ENCODE measurements at places on chromosomes 13 and 19. TPM values are rescaled to one million over a fixed set of nuclear protein-coding genes. Genes with fewer than 3 reads are reported as not detected.

ATP1A3 gene
- total RNA-seq, result 34.2 TPM

DNA sequence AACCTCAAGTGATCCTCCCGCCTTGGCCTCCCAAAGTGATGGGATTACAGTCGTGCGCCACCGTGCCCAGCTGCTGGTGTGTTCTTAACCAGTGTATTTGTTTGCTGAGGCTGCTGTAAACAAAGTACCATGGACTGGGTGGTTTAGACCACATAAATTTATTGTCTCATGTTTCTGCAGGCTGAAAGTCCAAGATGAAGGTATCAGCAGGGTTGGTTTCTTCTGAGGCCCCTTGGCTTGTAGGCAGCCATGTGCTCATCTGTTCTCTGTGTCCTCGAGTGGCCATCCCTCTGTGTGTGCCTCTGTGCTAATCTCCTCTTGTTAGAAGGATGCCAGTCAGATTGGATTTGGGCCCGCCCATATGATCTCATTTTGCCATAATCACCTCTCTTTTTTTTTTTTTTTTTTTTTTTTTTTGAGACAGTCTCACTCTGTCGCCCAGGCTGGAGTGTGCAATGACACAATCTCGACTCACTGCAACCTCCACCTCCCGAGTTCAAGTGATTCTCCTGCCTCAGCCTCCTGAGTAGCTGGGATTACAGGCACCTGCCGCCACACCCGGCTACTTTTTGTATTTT is 31.8 kb downstream of the PEX11G start:
- no peaks in the 10 kb centered on the region for H3K27me3 ChIP-seq
- no peak overlapping the region for H3K4me3 ChIP-seq
- no peak overlapping the region for H3K27ac ChIP-seq
- no peaks in the 10 kb centered on the region for H3K4me1 ChIP-seq
- H3K36me3 ChIP-seq, result peaks cover 55% of the 10 kb centered on the region
- no peak for DNase-seq

DNA sequence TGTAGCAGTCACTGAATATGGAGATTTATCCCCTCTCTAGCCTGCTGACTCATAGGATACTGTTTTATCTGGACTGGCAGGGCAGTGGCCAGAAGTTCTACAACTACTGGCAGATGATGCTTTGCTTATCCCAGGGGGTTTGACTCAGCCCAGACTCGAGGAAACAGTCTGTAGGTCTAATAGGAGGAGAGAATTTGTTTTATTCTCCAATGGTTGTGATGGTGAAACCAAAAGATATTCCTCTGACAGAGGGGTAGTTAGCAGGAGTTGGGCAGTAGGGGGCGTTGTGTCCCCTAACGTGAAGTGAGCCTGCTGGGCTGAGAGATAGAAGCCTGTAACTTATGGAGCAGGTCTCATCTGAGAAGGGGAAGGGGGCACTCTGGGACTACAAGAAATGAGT is 74.9 kb downstream of the WTIP start:
- H3K4me1 ChIP-seq, result peaks cover 10% of the 10 kb centered on the region
- DNase-seq, result peak; percentile 77
- no peak overlapping the region for H3K4me3 ChIP-seq
- no peaks in the 10 kb centered on the region for H3K36me3 ChIP-seq
- no peak overlapping the region for H3K27ac ChIP-seq
- H3K27me3 ChIP-seq, result peaks cover 5% of the 10 kb centered on the region

GRCh38 chr13:91356919-91357612 is 9.6 kb downstream of the MIR17HG start:
- no peaks in the 10 kb centered on the region for H3K27me3 ChIP-seq
- peaks cover 27% of the 10 kb centered on the region for H3K4me1 ChIP-seq
- H3K36me3 ChIP-seq, result peaks cover 53% of the 10 kb centered on the region
- H3K27ac ChIP-seq, result peak overlapping the region; percentile 67
- DNase-seq, result no peak

FGF9 gene
- 0.25 TPM for total RNA-seq

FBXO27 gene
- total RNA-seq, result 22.7 TPM

- H3K4me1 ChIP-seq, result peaks cover 36% of the 10 kb centered on the region
- no peak for DNase-seq
- peaks cover 6% of the 10 kb centered on the region for H3K27me3 ChIP-seq
- peak overlapping the region; percentile 83 for H3K27ac ChIP-seq
Measured at GRCh38 chr13:21075011-21075378, 13.6 kb upstream of the LATS2 start.

DNA sequence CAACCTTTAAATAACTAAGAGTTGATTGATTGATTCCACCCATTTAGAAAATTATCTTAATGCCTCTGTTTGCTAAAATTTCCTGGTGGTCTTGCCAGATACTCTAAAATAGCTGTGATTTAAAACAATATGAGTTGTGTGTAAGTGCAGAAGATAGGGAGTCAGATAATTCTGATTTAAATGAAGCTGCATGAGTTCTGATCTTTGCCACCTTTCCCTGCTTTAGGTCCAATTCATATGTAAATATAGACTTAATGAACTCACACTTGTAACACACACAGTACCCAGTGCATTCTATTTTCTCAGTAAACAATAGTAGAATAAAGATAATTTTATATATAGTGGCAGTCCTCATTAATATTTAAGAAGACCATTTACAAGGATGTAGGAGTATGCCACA is 981.8 kb downstream of the SLITRK1 start:
- H3K36me3 ChIP-seq, result peaks cover 19% of the 10 kb centered on the region
- H3K4me3 ChIP-seq, result no peak overlapping the region
- H3K27me3 ChIP-seq, result peaks cover 50% of the 10 kb centered on the region
- peaks cover 26% of the 10 kb centered on the region for H3K4me1 ChIP-seq
- no peak overlapping the region for H3K27ac ChIP-seq

DNA sequence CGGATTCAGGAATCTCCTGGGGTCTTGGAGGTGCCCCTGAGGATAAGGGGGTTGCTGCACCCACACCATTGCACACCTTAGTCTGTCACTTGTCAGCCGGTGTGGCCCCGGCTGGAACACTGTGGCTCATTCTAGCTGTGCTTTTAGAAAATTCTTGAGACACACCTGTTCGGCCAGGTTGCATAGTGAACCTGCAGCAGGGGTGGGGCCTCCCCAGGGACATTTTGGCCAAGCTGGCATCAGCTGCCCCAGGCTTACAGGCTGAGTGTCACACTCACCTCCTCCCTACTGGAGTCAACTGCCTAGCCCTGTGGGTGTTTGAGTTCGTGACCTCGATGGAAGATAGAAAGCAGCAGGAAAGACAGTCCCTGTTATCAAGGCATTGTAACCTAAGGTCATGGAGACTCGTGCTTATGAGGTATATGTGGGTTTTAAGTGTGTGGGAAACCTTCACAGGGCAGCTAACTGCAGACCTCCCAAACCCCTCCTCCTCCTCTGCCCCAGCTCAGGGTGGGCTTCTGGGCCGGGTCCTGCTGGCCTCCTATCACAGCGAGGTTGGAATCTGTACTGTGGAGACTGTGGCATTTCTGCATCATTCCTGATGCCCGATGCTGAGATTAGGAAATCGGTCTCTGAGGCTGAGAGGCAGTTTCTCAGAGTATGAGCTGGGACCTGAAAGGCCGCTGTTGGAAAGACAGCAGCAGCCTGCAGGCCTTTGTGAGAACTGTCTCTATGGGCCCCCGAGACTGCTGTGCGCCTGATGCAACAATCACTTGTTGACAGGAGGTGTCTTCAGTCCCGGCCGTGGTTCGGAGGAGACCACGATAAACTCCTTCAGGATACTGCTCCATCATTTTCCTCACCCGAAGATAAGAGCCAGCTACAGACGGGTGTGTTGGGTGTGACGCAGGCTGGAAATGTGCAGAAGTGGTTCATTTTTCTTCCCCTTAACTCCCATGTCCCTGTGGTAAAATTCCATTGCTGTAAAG is 72.2 kb downstream of the ATP11A start:
- H3K27ac ChIP-seq, result peak overlapping the region; percentile 70
- no peaks in the 10 kb centered on the region for H3K36me3 ChIP-seq
- no peak overlapping the region for H3K4me3 ChIP-seq

DNA sequence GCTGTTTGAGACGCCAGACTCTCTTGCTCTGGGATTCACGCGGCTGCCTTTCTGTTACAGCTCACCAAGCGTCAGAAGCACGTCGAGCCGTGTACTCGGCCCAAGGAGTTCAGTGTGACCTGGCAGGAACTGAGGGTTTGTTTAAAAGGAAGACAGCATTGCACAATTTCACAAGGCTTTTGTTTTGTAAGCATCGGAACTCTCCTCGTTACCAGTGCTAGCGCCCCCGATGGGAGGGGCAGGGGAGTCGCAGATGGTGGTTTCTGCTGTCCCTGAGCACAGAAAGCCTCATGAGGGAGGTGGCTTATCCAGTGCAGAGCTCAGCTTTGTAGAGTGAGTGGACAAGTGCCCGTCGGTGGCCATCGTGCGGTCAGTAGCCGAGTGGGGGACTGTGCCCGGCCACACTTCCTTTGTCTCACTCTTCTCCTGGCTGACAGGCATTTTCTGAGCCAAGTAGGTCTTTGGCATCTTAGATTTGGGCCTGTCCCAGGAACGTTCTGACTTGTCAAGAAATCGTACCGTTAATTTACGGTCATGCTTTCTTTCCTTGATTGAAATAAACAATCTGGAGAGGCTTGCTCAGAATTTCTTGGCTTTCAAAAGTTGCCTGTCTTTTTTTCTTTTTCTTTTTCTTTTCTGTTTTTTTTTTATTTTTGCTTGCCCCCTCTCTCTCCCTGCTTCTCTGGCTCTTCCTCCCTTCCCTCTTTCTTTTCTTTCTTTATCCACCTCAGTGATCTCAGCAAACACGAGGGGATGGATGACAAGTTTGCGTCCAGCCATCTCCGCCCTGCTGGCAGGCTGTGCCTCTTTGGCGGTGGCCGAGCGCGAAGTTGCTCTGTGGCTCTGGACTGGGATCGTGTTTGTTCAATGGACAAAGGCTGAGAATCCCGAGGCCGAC is 7.7 kb downstream of the KDM4B start:
- peak overlapping the region; percentile 96 for H3K27ac ChIP-seq
- H3K27me3 ChIP-seq, result no peaks in the 10 kb centered on the region
- H3K4me1 ChIP-seq, result peaks cover 32% of the 10 kb centered on the region
- no peaks in the 10 kb centered on the region for H3K36me3 ChIP-seq

GRCh38 chr13:33144358-33144784 is 128.1 kb downstream of the KL start:
- no peak overlapping the region for H3K27ac ChIP-seq
- H3K4me3 ChIP-seq, result no peak overlapping the region
- H3K27me3 ChIP-seq, result no peaks in the 10 kb centered on the region
- H3K4me1 ChIP-seq, result no peaks in the 10 kb centered on the region
- H3K36me3 ChIP-seq, result peaks cover 9% of the 10 kb centered on the region

DNA sequence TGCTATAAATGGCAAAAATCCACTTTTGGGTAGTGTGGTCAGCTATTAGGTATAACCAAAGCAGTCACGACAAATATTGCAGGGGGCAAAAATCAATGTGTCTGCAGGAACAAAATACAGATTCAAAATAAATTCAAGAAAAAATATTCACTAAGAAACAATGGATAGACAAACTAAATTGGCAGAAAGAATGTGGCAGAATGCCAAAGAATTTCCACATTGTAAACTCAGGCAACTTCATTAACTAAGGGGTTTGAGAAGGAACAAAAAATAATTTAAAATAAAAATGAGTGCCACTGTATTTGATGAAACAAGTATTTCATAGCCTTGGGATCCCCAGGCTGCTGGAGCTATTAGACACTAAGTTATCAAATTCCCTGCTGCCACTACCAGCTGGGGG is 193.1 kb downstream of the VWA8 start:
- H3K4me1 ChIP-seq, result peaks cover 4% of the 10 kb centered on the region
- no peaks in the 10 kb centered on the region for H3K36me3 ChIP-seq
- H3K27ac ChIP-seq, result no peak overlapping the region

DNA sequence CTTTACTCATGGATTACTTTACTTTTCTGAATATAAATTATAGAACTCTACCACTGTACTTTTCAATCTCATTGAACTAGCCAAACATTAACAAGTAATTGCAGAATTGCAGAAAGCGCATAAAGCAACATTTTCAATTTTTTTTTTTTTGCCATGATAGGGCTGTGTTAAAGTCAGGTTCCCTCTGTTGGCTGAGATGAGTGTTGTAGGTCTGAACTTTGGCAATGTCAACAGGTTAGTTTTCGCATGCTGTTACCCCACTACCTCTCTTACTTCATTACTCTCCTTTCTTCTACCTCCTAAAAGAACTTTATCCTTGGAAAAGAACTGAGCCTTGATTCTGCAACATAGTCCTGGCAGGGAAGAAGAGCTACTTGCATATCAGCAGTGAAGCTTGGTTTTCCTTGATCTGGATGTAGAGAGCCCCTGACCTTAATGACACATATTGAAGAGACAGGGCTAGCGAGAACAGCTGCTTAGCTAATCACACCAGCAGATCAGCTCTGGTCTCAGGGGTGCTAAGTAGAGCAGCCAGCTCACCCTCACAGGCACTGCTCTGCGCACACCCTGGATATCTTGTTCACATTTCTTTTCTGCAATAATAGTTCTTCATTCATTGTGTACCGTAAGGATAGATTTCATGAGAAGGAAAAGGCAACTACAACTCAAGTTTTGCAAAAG is 119.5 kb downstream of the FLT1 start:
- H3K27ac ChIP-seq, result peak overlapping the region; percentile 65
- H3K4me3 ChIP-seq, result no peak overlapping the region
- peaks cover 45% of the 10 kb centered on the region for H3K4me1 ChIP-seq
- H3K27me3 ChIP-seq, result no peaks in the 10 kb centered on the region

DNA sequence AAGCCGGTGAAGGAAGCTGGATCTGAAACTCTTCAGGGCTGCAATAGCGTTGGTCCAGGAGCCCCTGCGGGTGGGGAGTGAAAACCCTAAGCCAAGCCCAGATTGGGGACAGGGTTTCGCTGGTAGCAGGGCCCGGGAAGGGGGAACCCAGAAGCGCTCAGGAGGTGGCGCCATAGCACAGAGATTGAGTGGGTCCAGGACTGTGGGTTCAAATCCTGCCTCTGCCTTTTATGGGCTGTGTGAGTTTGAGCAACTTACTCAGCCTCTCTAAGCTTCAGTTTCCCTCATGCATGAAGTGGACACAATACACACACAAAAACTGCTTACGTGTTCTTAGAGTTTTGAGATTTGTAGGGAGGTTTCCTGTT is 8.3 kb upstream of the SYCN start:
- peak; percentile 81 for DNase-seq
- H3K4me1 ChIP-seq, result no peaks in the 10 kb centered on the region
- no peak overlapping the region for H3K4me3 ChIP-seq
- peaks cover 4% of the 10 kb centered on the region for H3K36me3 ChIP-seq

DNA sequence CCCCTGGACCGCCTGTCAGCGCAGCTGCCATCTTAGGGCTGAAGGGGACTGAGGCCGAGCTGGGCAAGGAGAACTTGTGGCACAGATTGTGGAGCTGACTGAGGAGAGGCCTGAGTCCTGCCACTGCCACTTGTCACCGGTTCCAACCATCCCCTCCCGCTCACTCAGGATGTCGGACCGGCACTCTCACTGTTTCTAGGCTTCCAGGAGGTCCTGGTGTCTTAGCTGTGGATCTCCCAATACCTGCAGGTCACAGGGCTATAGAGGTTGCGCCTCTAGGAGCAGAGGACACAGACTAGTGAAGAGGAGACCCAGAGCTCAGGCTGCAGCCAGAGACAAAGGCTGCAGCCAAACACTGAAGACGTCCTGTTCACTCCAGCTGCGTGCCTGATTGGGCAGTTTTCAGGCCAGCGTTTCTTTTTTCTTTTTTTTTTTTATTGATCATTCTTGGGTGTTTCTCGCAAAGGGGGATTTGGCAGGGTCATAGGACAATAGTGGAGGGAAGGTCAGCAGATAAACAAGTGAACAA is 15.3 kb upstream of the ZNF486 start:
- H3K27me3 ChIP-seq, result peaks cover 6% of the 10 kb centered on the region
- peaks cover 22% of the 10 kb centered on the region for H3K4me1 ChIP-seq
- H3K36me3 ChIP-seq, result peaks cover 16% of the 10 kb centered on the region

- no peak for DNase-seq
- H3K4me1 ChIP-seq, result peaks cover 2% of the 10 kb centered on the region
- H3K4me3 ChIP-seq, result no peak overlapping the region
- no peaks in the 10 kb centered on the region for H3K27me3 ChIP-seq
Measured at GRCh38 chr13:31878495-31878894, 139.2 kb downstream of the RXFP2 start.

Measured in WTC11 (cell line).